ENCODE measurements at places on chromosomes 6 and 20. TPM values are rescaled to one million over a fixed set of nuclear protein-coding genes. Genes with fewer than 3 reads are reported as not detected.

The SENP6 gene
- 59.0 TPM for total RNA-seq

The CRYBG1 gene
- 4.4 TPM for total RNA-seq

The BPIFB2 gene
- not detected for total RNA-seq

The SYNJ2 gene
- 21.6 TPM for total RNA-seq

The ASIP gene
- total RNA-seq = not detected

The ARFGEF3 gene
- under 0.01 TPM for total RNA-seq

Measured in smooth muscle cell of bladder (primary cell).